ENCODE measurements at places on chromosomes 1 and 21.

- no peak for DNase-seq
Observed at GRCh38 chr1:93623875-93624274, 57.8 kb downstream of the BCAR3 start.

DNA sequence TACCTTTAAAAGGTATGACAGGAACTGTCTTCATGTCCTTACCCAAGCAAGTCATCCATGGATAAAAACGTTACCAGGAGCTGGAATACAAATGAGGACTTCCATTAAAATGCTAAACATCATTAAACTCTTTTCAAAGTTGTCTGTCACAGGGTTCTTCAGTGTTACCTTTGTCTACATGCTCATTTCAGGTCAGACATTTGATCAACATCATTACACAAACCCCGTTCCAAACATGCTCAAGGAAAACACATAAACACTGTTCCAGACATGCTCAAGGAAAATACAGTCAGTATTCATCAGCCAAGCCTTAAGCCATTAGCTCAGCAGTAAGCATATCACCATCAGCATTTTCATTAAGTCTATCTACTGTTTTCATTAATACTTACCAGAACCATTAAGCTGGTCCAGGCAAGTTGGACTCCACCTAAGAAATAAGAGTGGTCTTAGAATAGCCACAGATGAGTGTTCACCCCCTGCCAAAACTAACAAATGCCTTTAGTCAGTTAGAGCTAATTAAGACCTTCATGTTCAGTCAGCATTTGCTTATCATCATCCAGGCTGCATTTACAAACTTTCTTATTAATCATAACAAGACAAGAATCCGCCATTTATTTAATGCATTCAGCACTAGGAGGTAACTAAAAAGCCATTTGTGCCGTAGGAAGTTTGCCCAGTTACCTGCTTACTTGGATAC lies 2.2 kb downstream of the GAS5 start:
- no peak for DNase-seq

GRCh38 chr1:27770293-27770830 lies 2.7 kb upstream of the STX12 start:
- no peak for DNase-seq

DNA sequence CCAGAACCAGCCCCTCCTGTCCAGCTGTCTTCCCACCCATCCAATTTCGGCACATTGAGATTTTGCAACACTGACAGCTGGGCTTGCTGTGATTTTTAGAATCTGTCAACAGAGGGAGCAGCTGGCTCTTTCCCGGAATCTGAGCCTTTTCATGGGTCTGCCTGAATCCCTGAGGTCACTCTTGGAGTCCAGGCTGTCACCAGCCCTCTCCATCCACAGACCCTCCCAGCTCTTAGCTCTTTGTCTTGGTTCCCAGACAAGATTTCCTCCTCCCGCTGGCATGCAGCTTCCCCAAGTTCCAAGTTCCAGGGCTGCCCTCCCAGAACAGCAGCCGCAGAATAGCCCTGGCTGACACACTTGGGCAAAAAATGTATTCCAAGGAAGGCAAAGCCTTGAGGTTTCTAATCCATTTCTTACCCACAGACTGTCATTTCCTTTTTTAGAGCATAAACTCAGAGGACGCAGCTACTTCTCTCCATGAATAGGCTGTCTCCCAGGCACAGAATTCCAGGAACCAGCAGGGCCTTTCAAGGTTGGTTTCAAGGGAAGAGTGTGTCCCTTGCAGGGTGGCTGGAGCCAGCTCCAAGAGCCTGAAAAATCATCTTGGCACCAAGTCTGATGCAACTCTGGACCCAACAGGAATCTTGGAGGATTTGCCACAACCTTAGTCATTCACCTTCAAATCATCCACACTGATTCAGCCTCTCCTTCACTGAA lies 7.1 kb upstream of the TMEM61 start:
- no peak for DNase-seq

GRCh38 chr1:157238585-157238984 lies 100.4 kb upstream of the ETV3 start:
- no peak for DNase-seq

GRCh38 chr1:159444511-159444910 lies 5.0 kb downstream of the OR10J1 start:
- DNase-seq: no peak

DNA sequence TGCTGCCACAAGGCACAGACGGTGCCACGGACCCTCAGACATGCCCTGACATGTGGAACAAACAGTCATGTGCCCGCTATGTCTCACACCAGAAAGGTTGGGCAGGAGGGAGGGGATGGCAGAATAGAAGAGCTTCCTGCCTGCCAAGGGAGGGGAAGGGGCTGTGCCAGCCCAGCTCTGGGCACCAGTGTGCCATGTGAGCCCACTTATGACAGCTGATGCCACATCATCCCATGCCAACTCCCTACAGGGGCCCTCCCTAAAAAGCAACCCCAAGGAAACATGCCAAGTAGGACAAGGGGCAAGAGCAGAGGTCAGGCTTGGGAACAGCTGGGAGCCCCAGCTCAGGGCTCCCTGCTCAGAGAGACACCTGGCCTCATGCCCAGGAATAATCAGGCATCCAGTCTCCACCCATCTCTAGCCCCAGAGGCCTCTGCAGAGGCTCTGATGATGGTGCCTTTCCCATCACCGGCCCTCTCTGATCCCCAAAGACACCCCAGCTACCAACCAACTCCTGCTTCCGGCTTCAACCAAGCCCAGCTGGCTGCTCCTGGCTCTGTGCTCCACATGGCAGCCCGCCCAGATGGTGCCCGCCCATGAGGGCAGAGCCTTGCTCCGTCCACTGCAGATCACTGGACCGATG lies 10.3 kb downstream of the ADGRB2 start:
- no peak for DNase-seq

DNA sequence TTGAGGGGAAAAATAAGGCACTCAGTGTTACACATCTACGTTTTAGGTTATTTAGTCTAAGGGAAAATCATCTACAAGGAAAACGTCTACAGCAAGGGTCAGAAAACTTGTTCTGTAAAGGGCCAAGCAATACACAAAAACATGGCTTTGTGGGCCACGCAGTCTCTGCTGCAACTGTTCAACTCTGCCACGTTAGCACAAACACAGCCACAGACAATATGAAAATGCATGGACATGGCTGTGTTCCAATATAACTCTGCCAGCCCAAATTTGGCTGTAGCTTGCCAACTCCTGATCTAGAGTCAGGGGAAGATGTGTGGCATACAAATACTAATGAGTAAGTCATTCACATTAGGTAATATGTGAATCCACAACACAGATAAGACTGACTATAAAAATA lies 40.7 kb downstream of the COA6 start:
- no peak for DNase-seq

DNA sequence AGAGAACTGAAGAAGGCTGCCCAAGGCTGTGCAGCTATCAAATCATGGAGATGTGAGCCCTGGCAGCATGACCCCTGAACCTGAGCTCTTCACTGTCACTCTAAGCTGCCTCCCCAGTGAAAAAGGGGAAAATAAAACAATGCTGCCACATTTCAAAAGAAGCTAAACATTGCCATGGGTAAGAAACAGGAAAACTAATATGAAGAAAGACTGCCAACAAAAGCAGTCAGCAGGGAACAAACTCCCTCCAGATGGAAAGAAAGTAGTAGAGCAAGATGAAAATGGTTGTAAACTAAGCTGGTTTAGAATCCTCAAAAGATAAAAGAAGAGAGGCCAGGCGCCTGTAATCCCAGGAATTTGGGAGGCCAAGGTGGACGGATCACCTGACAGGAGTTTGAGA lies 36.2 kb upstream of the CSF1 start:
- DNase-seq: no peak

DNA sequence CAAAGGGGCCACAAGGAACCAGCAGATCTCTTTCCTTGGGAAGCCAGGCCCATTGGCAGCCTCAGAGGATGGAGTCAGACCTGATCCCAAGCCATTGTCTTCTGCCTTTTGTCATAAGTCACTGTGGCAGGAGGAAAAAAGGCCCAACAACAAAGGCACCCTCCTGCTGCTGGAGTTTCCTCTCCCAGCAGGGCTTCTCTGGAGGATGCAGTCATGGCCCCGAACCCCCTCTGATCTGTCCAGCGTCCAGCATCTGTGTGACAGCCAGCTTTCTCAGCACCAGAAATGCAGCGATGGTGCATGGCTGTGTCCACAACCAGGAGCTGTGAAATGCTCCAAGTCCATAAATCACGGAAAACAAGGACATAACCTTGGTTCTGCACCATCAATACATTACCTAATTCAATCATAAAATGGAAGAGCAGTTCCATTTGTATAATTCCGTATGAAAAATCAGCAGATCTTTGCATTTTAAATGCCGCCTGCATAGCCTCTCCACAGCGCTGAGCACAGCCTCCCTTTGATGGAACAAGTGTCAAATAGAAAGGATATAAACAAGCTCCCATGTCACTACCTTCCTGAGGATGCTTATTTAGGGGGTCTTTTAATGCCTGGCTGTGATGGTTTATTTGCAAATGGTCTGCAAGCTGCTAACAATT lies 30.6 kb downstream of the AJAP1 start:
- no peak for DNase-seq

GRCh38 chr21:45374826-45375455 lies 30.0 kb upstream of the COL18A1 start:
- no peak for DNase-seq

All from T-helper 1 cell (primary cell).